Kidney tubule cell (primary cell): ENCODE measurements at places on chromosomes 11 and 22.
A peak's percentile ranks its signal among the peaks of the same experiment; 100 is the strongest.

GRCh38 chr11:57484141-57484710, 23.9 kb downstream of the RTN4RL2 start:
- no peak for DNase-seq

DNA sequence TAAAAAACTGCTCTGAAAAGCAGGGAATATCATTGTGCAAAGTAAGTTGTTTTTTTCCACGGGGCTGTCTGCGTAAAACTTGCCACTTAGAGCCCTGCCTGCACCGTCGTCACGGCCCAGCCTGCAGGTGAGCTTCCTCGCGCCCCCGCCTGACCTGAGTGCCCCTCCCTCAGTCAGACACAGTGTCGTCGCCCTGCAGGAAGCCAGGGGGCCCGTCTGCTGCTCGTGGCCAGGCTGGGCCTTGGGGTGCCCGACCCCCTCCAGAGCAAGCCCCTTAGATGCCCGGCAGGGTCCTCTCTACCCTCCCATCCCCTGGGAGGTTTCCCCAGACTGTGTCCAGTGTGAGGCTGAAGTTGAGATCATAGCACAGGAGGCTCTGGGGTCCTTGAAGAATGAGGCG, 31.6 kb downstream of the SBF1 start:
- no peak for DNase-seq

- no peak for DNase-seq
These were observed 939 bp downstream of the ALX4 start for GRCh38 chr11:44308923-44309477.

GRCh38 chr11:1254086-1254648, 31.3 kb downstream of the MUC5B start:
- no peak for DNase-seq

GRCh38 chr11:17077240-17077519, 287 bp downstream of the RPS13 start:
- no peak for DNase-seq

DNA sequence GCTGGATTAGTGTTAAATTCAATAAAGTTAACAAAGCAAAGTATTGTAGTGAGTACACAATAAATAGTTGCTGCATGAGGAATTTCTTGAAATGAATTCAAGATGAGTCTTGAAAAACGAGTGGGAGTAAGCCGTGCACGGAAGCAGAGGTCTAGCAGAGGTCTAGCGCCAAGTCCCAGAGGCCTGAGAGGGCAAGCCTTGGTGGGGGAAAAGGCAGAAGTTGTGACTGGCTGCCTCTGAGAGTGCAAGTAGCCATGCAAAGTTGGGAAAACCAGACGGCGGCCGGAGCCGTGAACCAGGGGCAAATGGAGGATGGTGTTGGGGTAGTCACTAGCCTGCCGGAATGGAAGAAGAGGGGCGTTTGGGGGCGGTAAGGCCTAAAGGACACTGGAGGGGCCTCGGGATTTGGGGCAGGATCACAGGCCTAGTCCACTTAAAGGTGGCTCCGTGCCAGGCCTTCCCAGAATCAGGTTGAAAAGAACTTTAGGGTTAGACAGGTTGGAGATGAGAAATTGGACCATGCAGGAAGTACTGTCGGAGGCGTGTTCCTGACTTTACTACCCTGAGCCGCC, 379 bp upstream of the SLC3A2 start:
- peak; percentile 83 for DNase-seq

- no peak for DNase-seq
These were observed 246.4 kb upstream of the BLID start for GRCh38 chr11:122362381-122362780.

DNA sequence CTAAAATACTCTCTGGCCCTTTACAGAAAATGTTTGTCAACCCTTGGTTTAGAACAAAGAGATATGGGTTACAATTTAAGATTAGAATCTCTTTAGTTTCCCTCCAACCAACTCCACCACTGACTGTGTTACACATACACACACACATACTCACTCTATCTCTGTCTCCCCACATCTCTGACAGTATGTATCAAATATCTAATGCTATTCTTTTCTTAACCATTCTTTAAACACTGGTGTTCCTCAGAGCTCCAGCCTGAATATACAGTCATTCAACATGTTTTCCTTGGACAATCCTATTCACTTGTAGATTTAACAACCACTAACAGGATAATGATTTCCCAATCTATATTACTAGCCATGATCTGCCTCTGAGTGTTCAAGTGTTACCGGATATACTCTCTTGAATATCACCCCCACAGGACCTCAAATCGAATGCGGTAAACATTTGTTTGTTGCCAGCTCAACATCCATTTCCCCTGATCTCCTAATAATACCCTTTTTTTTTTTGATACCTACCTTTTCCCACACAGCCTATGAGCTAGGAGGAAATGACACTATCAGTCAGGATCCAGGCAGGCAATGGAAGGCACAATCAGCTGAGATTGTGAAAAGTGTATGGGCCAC, 6.1 kb downstream of the MPZL3 start:
- no peak for DNase-seq

DNA sequence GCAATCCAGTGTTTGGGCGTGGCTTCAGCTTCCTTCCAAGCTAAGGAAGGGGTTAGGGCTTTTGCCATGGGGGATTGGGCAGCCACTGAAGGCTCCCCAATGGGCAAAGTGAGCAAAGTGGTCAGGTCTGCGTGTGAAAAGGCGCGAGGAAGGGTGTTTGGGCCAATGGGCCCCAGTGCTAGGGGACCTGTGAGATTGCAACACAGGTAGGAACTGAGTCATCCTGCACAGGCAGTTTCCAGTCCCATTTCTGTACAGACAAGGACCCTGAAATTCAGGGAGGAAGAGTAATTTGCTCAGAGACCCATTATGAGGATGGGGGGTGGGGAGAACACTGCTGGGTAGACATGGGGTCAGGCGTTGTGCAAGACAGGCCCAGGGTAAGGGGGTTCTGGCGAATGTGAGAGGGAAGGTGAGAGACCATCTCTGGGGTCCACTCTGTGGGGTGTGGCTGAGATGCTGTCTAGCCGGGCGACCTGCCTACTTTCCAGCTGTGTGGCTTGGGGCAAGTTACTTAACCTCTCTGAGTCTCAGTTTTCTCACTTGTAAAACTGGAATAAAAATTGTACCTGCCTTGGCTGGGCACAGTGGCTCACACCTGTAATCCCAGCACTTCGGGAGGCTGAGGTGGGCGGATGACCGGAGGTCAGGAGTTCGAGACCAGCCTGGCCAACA, 7.3 kb downstream of the CCDC88B start:
- peak; percentile 16 for DNase-seq

DNA sequence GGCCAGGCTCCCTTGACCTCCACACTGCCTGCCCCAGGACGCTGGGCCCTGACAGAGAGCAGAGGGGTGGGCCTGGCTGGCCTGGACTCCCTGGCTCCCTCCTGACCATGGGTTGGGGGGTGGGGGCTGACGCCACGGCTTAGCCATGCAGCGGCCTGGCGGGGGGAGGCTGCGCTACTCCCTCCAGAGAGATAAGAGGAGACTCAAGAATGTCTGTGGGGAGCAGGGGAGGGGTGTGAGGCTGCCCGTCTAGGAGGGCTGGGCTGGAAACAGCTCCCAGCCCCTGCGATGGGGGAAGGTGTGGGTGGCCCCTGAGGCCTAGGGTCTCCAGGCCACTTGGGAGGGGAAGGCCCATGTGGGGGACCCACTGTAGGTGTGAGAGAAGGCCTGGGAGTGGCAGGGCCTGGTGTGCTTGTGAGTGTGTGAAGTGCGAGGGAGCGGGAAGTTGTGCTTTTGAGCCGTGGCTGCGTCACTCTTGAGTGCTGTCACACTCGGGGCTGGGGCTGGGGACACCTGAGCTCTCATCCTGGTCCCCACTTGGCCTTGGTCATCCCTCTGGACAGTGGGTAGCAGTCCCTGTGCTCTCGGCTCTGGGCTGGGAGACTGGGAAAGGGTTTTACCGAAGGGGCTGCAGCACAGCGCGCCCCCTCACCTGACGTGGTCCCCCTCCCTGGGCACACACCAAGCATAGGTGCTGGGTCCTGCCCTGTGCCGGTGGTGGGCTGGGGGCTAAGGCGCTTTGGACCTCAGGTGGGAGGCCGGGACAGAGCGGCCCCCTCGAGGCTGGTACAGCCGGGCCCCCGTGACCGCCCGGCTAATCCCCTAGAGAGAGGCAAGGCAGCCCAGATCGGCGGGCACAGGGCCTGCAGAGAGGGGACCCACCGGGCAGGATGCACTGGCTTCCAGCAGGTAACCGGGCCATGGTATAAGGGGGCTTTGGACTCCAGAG, 2.4 kb downstream of the MYRF start:
- DNase-seq = no peak

DNA sequence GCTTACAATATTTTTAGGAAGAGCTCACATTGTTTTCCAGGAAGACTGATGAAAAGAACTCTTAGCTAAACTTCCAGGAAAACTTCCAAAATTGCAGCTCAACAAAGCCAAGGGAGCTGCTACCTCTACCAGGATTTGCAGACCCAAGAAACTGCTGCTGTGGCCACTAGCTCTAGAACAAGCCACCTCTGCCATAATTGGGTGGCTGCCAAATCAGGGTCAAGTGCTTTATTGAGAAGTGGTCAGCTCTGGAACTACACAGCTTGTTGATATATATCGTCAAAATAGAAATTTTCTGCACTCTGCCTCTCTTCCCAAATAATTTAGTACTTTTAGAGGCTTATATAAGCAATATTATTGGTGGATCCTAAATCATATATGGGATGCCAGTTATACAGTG, 371.8 kb upstream of the CHORDC1 start:
- DNase-seq = no peak

DNA sequence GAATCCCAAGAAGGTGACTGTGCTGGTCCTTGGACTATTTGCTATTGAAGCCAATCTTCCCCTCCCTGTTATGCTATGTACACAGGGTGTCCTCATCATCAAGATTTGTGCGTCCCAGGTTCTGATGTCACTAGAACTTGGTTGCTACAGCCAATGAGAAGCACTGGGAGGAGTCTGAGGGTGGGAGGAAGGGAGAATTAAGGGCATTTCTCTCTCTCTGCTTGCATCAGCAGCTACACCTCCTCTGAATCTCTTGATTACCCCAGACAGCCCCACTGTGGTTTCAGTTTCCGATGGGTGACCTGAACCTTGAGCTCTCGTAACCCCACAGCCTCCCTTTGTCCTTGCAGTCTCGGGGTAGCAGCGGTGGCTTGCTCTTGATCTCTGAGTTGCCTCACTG, 212.4 kb upstream of the SESN3 start:
- DNase-seq = no peak

- DNase-seq = no peak
These were observed 47.3 kb downstream of the TSPAN18 start for GRCh38 chr11:44774108-44774507.

GRCh38 chr11:67269401-67270255, 3.4 kb downstream of the GRK2 start:
- peak; percentile 30 for DNase-seq

DNA sequence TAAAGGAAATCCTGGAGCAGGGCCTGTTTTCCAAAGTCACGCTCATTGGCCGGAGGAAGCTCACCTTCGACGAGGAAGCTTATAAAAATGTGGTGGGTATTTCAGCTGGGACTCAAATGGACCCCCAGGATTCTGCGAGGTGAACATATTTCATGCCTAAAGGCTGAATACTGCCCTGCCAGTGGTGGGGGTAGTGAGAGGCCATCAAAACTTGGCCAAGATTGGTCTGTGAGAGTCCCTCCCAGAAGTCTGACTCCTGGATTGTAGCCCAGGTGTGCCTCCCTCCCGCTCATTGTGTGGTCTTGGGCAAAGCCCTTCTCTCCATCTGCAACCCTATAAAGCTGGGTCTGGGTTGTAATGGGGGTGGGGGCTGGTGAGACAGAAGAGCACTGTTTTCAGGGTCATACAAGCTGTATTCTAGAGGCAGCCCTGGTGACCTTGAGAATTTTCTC, 853 bp downstream of the HTATIP2 start:
- DNase-seq = no peak

DNA sequence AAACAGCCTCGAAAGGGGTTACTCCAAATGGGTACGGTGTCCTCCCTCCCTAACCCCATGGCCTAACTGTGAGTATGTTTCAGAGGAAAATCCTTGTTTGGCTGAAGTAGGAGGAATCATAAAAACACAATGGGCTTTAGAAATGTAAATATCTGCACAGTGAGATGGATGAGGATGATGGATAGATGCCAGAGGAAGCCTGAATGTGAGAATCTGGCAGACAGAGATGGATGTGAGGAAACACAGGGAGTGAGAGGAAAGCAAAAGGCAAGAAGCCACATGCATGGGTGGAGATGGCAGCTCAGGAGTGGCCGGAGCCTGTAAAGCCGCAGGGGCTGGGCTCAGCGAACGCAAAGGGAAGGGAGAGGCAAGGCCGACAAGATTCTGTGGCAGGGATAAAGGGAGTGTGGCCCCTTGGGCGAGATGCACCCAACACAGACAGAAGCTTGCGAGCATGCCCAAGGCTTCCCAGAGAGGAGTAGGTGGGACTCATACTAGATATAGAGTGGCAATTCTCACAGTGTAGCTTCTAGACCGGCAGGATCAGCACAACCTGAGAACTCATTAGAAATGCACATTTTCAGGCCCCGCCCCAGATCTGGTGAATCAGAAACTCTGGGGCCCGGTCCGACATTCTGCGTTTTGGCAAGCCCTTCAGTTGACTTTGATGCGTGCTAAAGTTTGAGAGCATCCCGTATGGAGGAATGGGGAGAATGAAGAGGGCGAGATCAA, 237.3 kb upstream of the CADM1 start:
- no peak for DNase-seq

GRCh38 chr22:31904651-31905050, 39.7 kb upstream of the YWHAH start:
- no peak for DNase-seq

DNA sequence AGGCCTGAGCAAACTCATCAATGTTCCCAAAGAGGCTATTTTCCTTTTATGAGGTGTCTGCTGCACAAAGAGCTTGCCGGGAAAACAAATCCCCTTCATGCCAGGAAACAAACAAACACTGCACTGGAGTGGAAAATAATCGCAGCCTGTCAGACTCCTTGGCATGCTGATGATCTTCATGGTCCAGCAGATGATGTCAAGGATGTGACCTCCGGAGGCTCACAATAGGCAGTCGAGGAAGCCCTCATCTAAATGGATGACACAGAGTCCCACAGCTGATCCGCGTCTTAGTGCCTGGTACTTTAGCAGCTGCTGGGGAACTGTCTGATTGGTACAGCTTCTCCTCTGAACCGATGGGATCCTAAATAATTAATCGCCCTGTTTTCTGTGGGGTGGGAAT, 187.6 kb downstream of the TENM4 start:
- no peak for DNase-seq

DNA sequence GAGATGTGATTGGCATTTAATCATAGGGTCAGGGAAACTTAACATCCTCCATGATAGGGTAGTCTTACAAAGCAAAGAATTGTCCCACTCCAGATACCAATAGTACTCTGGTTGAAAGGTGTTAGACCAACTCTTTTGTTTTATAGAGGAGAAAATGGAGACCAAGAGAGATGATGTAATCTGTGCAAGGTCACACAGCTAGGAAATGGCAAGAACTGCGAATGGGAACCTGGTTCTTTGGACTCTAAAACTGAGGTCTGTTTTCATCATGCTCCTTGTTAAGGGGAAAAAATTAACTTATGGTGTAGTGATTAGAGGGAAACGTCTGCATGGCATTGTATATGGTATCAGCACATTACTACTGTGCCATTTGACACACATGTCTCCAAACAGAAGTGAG, 171.1 kb downstream of the COMMD9 start:
- DNase-seq = no peak
